ENCODE measurements at places on chromosomes 4 and X.

- no peak for DNase-seq
These were observed 1.1 kb downstream of the FBXW7 start for GRCh38 chr4:152534541-152535359.

DNA sequence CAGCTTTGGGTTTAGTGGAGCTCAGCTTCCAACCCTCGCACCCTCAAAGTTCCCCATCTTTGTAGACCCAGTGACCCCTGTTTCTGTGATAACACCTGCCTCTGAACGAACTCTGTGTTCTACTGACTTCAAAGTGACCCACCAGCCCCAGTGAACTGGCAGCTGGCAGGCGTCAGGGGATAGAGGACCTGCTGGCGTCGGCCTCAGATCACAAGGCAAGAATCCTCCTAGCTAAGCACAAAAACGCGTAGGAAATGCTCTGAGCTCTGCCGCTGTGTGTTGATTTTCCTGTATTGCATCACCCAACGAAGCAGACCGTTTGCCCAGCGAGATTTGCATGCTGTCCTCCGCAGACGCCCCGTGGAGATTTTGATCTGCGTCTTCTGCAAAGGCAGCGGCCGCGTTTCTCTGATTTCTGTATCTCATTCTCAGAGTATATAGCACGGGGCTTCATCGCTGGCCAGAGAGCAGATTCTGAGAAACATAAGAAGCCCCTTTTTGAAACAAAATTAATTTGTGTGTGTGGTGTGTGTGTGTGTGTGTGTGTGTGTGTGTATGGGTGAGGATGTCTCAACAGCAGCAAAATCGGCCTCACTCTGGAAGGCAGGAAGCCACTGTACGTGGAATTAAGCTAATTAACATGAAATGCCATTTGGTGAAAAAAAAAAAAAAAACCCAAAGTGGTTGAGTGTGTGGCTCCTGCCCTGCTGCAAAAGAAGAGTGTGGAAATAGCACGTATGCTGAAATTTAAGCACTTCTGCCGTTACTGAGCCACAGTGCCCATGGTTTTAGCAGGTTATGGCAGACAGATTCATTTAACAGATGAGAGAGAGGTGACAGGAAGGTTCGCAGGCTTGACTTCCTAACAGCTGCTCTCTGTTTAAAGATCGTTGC, 29.2 kb upstream of the ASMTL start:
- peak; percentile 71 for DNase-seq

DNA sequence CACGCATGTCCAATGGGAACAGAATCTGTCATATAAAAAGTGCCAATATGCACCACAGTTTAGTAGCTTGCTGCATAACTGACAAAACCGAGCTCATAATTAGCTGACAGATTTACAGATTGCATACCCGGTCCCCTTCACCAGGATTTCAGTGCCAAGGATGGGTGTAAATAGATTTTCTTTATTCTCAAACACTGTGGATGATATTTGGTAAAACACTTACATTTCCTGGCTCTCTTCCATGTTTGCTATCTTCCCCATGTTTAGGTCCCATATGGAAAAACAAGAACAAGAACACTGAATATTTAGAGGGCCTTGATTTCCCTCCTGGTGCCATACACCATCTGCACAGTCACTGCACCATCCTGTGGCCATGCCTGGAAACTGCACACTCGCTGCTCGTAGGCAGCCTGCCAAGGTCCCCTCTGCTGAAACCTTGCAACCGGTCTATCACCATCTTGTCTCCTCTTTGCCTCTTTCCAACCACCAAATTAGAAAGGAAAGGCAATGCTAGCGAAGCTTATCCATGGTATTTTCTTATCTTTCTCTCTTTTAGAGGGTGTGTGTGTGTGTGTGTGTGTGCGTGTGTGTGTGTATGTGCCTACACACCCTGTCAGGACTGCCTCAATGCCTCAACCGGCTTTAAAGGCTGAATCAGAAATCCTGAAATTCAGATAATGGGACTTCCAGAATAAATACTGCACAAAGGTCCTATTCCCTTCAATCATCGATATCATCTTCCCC, 124.2 kb upstream of the MBNL3 start:
- DNase-seq = peak; percentile 4

- no peak for DNase-seq
These were observed 175.5 kb upstream of the CASK start for GRCh38 chrX:42098900-42099299.

GRCh38 chr4:37679301-37679700, 6.9 kb downstream of the RELL1 start:
- no peak for DNase-seq

GRCh38 chr4:72743078-72743477, 174.1 kb upstream of the ADAMTS3 start:
- DNase-seq = no peak

GRCh38 chr4:101417046-101417445, 69.7 kb upstream of the PPP3CA start:
- DNase-seq = no peak

DNA sequence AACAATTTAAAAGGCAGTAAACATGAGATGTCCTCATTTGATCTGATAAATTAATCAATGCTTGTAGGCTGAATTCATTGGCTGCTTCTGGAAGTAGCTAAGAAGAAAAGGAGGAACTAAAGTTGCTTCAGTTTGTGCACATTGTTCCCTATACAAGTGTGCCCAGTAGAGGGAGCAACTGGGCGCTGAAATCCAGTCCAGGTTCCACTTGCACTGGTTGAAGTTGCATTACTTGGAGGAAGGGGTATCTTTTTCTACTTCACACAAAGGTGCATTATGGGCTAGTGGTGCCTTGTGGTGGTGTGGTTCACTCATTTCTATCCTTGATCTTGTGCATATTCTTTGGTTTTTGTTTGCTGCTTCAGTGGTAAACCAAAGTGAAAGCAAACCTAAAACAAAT, 67.9 kb upstream of the SOX3 start:
- DNase-seq = no peak

DNA sequence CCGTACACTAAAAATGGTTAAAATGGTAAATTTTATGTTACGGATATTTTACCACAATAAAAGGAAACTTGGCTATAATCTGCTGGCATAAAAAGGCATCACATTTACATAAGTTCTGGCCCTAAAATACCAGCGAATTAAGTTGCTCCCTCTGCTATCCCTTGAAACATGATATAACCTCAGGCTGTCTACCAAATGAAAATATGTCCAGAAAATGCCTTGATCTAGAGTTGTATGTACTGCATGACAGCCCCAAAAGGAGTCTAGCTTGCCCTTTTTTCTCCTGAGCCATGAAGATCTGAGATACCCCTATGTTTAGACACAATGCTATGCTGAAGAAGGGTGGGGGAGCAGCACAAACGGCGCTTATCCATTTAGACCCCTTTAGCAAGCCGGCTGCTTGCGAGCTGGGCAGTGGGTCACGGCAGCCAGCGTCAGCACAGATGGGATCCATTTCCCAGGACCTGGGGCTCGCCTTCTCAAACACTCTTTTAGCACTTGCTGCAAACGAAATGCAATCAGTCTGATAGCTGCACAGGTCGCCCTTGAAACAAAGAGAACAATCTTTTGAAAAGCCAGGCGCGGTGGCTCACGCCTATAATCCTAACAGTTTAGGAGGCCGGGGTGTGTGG, 77.0 kb downstream of the AFAP1 start:
- peak; percentile 56 for DNase-seq

DNA sequence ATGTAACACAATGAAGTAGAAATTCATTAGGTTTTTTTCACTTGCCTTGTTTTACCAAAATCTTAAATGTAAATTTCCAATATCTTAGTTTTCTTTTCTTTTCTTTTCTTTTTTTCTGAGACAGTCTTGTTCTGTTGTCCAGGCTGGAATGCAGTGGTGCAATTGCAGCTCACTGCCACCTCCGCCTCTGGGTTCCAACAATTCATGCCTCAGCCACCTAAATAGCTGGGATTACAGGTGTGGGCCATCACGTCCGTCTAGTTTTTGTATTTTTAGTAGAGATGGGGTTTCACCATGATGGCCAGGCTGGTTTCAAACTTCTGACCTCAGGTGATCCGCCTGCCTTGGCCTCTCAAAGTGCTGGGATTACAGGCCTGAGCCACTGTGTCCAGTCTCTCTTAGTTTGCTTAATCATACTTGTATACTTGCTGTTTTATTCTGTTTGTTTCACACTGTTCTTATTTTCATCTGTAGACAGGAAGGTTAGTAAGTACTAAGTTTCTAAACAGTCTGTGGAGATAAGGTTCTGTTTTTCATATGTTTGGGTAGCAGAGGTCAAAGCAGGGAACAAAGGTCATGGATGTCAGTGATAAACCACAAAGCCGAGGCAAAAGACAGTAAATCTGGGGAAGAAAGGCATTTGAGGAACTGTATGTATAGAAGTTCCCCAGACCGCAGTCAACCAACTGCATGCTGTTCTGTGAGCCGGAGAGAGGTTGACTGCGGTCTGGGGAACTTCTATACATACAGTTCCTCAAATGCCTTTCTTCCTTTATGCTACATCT, 129.1 kb downstream of the CBR4 start:
- no peak for DNase-seq

DNA sequence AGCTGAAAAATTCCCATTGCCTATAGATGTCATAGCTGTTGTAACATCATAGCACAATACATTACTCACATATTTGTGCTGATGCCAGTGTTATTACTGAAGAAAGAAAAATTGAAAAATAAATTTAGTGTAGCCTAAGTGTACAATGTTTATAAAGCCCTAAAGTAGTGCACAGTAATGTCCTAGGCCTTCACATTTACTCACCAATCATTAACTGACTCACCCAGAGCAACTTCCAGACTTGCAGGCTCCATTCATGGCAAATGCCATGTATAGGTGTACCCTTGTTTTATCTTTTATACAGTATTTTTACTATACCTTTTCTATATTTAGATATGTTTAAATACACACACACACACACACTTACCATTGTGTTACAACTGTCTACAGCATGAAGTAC, 265.4 kb upstream of the MAGEB18 start:
- no peak for DNase-seq

GRCh38 chrX:10516781-10517322, 103.5 kb downstream of the MID1 start:
- no peak for DNase-seq

DNA sequence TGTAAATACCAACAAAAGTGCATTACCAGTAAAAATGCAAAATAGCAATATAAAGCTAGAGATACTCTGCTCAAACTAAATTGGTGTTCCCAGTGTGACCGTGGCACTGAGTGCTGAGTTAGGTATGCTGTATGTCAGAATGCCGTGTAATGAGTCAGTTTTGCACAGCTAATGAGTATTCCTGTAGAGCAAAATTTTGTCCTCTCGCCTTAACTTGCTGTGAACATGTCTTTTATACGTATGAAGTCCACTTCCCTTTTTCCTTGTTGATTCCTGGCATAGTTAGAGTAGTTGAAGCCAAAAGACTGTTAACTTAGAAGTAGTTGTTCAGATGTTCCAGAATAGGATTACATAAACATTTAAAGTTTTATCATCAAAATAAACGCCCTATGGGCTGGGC, 11.5 kb downstream of the DCLK2 start:
- no peak for DNase-seq

GRCh38 chr4:159051245-159052071, 51.4 kb upstream of the RAPGEF2 start:
- DNase-seq = no peak

DNA sequence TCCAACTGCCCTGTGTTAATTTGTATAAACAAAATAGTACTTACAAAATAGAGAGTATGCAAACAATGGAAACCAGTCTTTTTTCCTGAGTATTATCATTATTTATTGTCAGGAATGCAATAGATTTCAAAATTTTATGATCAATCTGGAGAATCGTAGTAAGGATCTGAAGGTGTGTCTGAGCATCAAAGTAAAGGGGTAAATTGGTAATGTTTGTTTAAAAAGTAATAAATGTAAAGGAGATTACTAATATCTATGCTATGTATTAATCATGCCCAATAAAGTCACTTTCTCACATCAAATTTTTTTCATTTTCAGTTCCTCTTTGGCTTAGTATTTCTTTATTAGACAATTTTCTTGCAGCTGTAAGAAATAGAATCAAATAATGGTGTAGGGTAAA, 1507.1 kb upstream of the PCDH7 start:
- DNase-seq = no peak

- DNase-seq = peak; percentile 13
These were observed 59.0 kb downstream of the RNF150 start for GRCh38 chr4:141074098-141074878.

GRCh38 chrX:149631234-149632165, at the start of gene TMEM185A:
Gene TMEM185A (minus strand): TSS chrX:149631792. CDS start chrX:149631580, 212 bp downstream.
- peak; percentile 37 for DNase-seq

DNA sequence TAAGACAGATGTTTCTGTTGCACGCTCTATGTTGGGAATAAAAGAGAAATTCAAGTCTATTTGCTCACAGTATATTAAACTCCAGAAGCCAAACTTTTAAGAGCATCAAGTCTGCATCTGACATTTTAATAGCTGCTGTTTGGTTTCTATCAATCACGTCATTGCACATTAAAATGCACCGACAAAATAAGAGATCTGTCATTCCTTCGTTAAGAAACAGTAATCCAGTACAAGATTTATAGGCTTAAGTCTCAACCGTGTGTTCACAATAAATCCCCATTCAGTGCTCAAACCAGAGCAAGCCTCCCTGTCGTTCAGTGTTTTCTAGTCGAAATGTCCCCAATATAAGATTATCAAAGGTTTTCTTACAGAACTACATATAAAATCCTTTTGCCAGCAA, 89.0 kb upstream of the BMPR1B start:
- DNase-seq = no peak

DNA sequence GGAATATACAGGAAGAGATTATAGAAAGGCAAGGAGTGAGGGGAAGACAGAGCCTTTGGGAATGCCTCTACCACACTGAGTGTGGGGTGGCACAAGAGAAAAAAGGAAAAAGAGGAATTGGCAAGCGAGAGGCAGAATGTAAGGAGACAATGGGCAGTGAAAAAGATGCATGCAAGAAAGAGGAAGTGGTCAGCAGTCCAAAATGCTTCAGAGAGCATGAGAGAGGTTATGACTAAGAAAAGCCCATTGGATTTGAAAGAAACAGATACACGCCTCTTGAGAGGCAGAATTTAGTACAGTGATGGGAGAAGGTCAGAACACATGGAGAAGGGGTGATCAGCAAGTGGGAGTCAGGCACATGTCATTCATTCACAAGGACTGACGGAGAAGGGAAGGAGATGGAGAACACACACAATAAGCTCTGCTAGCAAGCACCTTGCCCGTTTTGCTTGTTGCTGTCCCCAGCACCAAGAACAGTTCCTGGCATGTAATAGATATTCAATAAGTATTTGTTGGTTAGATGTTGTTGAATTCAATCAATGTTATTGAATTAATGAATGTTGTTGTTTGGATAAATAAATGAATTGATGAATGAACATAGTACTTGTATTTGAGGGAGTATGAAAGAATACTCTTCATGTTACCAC, 6.3 kb downstream of the DCHS2 start:
- DNase-seq = no peak
